ENCODE measurements at places on chromosomes 6 and 20. TPM values are rescaled to one million over a fixed set of nuclear protein-coding genes. Genes with fewer than 3 reads are reported as not detected.

DDAH2 gene
- 39.3 TPM for total RNA-seq

GMPR gene
- 8.1 TPM for total RNA-seq

CCDC167 gene
- 28.0 TPM for total RNA-seq

ATP9A gene
- total RNA-seq: 13.9 TPM
